ENCODE measurements at places on chromosomes 1 and 21. TPM values are rescaled to one million over a fixed set of nuclear protein-coding genes. Genes with fewer than 3 reads are reported as not detected.
A peak's percentile ranks its signal among the peaks of the same experiment; 100 is the strongest.

GRCh38 chr1:227712648-227713047 lies 22.5 kb downstream of the JMJD4 start:
- no peak for DNase-seq

The IL12RB2 gene
- total RNA-seq: 1.7 TPM

- no peak for DNase-seq
These were observed 32.8 kb upstream of the GREM2 start for GRCh38 chr1:240644732-240645131.

DNA sequence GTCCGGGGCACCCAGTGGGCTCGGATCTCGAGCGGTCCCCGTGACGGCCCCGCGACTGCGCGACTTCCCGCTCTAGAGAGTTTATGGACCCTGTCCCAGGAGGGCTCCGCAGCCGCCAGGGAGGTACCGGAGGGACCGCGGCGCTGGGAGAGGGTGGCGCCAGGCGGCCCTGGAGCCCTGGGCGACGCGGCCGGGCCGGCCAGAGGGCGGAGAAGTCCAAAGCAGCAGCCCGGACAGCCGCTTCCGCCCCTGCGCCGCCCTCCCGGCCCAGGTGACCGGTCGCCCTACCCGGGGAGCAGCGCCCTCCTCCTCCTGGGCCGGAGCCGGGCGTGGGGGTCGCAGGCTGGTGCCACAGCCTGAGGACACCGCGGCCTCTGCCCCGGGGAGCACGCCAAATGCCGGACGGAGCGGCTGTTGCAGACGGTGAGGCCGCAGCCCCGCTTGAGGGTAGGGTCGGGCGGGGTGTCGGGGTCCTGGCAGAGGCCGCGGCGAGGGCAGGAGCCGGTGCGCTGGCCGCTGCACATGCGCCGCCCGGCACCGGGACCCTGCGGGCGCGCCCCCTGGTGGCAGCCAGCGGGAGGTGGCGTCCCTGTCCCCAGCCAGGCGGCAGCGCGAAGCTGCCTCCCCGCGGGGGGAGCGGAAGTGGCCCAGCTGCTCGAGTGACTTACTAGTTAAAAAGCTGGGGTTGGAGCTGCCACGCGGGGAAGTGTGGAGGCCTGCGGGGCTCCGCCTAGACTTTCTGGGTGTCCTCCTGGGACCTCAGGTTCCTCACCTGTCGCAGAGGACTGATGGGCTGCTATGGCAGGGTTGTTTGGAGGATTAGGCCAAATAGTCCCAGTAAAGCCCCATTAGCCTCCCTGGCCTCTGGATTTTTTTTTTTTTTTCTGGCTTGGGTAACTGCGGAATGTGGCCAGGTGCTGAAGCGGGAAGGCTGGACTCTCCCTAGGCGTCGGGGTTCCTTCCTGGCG lies 20.9 kb upstream of the ZNF678 start:
- DNase-seq: peak; percentile 90

The TMCC2 gene
- 5.1 TPM for total RNA-seq

The EVA1C gene
- 27.8 TPM for total RNA-seq

- no peak for DNase-seq
These were observed 62.9 kb downstream of the PACC1 start for GRCh38 chr1:212351588-212352362.

GRCh38 chr1:16112596-16113555 lies 39.4 kb upstream of the FAM131C start:
- no peak for DNase-seq

- no peak for DNase-seq
These were observed 26.3 kb upstream of the KIAA0040 start for GRCh38 chr1:175218786-175219434.

The LCE6A gene
- total RNA-seq: not detected

GRCh38 chr1:145714524-145715111 lies 4.7 kb upstream of the CD160 start:
- DNase-seq: no peak

GRCh38 chr21:41843584-41843983 lies 35.6 kb downstream of the PRDM15 start:
- DNase-seq: peak; percentile 2

DNA sequence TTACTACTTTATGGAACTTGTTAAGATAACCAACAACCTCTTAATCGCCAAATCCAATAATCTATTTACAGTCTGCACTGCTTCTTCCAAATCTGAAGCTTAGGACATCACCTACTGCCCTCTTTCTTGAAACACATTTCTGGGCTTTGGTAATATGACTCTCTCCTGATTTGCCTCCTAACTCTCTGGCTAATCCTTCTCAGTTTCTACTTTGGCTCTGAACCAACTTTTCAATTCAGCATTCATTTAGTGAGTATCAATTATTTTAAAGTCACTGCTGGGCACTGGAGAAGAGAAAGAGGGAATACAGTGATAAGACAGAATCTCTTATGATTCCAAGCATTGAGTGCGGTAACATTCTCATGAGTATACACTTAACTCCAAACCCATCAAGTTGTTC lies 275.0 kb downstream of the AKT3 start:
- DNase-seq: no peak

The SH2D5 gene
- total RNA-seq: 0.07 TPM

GRCh38 chr1:47523835-47524215 lies 86.0 kb downstream of the FOXD2 start:
- DNase-seq: no peak

DNA sequence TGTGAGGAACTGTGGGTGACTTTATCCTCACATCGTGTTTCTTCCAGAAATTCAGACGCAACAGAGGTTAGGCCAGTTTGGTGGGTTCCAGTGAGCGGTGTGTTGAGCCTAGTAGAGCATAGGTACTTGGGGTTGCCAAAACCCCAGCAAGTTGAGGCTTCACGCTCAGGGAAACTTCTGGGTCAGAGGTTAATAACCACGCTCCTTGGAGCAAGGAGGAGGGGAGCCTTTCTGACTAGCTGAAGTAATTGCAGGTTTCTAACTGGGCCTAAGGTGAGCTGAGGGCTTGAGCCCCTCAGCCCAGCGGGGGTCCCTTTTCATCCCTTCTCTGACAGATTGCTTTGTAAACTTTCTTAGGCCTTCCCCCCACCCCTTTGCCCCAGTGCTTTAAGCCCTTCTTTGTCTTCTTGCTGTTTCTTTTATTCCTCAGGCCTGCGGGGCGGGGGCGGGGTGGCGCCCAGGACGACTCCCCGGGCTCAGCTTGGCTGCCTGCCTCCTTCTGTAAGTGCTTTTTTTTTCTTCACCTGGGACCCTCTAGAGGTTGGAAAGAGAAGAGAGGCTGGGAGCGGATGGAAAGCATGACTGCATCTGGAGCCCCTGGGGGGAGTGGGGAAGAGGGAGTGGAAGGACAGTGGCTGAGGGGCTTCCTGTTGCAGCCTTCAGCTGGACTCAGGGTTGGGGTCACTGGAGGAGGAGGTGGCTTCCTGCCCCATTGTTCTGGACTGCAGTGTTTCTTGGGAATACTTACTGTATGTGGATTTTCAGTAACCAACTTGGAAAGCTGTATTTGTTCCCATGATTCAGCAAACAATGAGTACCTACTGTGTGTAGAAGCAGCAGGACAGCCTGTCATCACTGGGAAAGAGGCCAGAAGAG lies 1.3 kb upstream of the ZNF436 start:
- DNase-seq: no peak

- DNase-seq: no peak
These were observed 4.7 kb downstream of the CFAP45 start for GRCh38 chr1:159895286-159895685.

The AQP10 gene
- total RNA-seq: not detected

DNA sequence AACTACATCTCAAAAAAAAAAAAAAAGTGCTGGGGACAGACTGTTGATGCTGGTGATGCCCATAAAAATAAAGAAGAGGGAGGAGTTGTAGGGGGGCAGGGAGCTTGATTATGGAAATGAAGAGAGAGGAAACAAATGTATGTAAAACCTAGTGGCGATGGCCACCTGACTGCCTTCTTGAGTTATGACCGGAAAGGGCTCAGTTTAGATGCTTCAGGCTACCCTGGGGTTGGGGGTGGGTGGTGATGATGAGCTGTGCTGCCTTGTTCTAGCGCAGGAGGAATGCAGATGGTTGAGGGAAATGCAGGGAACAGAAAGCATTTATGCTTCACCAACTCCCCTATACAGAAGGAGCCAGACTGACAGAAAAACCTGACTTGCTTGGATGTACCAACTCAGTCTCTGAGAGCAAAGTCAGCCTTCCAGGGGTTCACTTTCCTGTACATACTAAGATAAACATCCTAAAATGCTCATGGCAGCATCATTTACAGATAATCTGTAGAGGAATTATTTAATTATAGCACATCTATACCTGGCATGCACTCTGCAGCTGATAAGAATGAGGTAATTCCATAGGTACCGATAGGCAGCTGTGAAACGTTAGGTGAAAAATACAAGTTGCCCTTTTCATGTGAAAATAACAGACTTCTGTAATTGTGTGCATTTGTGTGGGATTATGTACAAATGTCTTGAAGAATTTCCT lies 8.0 kb upstream of the BCAR3 start:
- DNase-seq: no peak

DNA sequence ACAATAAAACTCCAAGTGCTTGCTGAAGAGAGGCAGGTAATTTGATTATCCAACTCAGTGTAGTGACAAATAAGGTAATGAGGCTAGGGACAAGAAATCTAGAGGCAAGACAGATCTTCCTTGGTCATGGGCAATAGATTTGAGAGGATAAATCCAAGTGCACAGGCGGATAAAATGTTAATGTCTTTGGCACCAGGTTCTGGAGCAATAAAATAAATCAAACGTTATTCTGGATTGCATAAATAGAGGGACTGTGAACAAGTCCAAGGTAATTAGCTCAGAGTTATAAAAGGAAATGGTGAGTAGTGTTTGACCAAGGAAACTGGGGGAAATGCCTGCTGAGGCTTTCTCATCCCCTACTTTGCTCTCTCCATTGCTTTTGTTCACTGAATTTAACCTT lies 329.3 kb upstream of the PROX1 start:
- no peak for DNase-seq

DNA sequence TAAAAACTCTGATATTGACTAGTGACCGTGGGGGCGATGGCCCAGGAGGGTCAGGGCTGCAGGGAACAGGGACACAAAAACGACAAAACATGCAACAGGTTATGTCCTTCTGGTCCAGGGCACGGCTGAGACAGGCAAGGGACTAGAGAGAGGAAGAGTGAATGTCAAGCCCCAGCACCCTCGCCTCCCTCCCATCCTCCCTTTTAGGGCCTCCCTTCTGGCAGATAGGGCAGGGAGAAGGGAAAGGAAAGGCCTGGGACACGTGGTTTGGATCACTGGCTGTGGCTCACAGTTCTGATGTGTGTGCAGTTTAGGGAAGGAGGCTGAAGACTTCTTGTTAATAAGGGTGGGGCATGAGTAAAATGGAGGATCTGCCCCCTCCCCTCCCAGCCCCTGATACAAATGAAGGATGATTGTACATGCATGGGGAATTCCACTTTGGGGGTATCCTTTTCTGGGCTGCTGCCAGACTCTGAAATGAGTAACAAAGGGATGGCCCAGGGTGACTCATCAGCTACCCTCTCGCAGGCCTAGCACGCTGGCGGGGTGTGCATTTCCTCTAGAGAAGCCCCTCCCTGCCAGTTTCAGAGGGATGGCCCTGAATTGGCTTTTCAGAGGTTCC lies 14.2 kb downstream of the CAPN2 start:
- DNase-seq: peak; percentile 69

GRCh38 chr1:17966341-17966740 lies 141.3 kb upstream of the IGSF21 start:
- DNase-seq: no peak

Measured in mucosa of descending colon (tissue), 3 donors.